ENCODE measurements at places on chromosomes 7 and 10.
A peak's percentile ranks its signal among the peaks of the same experiment; 100 is the strongest.

GRCh38 chr10:94524146-94524545 is 21.4 kb upstream of the HELLS start:
- no peak for DNase-seq

- no peak for DNase-seq
Observed at GRCh38 chr10:72483471-72483870, 128.8 kb upstream of the DNAJB12 start.

DNA sequence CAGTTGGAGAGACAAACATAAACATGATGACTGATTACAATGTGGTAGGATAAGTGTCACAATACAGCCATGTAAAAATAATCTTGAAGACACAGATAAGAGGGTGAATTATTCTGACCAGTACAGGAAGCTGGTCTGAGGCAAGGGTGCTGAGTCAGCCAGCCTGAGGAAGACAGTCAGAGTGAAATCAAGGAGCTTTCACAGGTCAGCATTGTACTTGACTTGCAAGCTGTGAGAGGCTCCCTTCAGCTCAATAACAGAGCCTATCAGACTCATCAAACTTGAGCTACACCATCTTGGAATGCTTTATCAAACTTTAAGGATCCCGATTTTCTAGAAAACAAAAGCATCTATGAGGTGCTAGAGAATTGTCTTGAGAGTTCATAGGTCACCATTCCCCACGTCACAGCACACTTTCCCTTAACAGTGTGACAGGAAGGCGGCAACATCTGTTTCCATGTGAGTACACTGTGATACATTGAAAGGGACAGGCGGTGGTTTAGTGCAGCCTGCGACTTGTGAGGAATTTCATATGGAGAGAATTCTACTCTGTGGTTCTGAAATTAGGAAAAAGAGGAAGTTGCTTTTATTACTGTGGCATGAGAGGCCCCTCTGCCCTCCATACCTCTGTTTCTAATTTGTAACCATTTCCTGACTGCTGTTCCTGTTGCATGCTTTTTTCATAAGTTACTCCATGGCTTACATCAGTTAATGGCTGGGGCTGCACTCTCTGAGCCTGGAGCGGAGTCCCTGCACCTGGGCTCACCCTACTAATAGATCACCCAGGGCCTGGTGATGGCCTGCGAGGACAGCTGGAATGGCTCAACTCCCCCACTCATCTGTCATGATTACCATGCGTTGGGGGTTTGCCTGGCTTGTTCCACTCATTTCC is 417.1 kb downstream of the SUGCT start:
- no peak for DNase-seq

DNA sequence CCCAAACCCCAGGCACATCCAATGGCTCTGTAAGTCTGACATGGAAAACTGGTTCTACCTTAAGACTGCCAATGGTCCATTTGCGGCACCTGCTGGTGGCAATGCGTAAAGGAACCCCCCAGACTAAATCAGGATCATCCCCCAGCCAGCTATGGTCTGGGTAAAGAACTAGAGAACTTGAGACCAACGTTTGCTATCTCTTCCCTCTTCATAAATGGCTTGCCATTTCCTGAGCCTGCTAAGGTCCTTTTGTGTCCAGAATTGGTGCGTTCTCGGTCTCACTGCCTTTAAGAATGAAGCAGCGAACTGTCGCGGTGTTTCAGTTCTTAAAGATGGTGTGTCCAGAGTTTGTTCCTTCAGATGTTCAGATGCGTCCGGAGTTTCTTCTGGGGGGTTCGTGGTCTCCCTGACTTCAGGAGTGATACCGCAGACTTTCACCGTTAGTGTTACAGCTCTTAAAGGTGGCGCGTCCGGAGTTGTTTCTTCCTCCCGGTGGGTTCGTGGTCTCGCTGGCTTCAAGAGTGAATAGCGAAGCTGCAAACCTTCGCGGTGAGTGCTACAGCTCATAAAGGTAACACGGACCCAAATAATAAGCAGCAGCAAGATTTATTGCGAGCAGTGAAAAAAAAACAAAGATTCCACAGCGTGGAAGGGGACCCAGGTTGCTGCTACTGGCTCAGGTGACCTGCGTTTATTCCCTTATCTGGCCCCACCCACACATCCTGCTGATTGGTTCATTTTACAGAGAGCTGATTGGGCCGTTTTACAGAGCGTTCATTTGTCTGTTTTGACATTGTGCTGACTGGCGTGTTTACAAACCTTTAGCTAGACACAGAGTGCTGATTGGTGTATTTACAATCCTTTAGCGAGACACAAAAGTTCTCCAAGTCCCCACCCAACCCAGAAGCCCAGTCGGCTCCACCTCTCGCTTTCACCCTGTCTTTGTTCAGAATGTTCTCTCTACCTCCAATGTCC is 95.4 kb downstream of the ELMO1 start:
- peak; percentile 79 for DNase-seq

DNA sequence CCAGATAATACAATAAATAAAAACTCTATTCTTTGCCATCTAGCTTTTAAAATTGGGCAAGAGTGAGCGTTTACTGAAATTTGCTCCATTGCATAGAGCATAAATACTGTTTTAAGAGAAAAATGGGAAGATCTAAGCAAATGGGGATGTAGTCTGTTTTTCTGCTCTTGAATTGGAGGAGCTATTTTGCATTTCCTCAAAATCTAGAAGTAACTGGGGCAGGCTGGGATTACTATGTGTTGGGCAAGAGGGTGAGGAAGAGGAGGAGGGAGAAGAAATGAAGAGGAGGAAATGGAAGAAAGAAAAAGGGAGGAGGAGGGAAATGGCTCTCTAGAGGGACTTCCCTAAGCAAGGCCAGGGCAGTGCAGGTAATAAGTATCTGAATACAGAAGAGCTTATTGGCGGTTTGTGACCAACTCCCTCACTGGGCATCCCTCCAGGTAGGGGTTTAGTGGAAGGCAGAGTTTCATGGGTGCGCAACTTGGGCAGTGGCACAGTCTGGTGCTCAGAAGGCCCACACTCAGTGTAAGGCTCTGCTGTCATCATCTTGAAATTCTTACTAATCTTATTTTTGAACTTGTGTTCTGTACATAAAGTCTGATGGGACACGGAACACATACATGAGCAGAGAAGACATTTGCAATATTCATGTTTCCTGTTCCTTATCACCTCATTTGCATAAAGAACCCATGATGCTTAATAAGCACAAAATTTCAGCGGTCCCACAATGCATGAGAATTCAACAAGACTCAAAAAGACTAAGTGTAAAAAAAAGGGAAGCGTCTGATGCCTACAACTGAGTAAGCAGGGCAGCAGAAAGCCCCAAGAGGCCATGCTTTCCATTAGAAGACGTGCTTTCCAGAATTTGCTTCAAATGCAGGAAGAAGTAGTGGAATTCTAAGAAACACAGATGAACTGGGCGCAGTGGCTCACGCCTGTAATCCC is 116.9 kb downstream of the EVX1 start:
- DNase-seq, result no peak

- no peak for DNase-seq
Observed at GRCh38 chr7:30652132-30652531, 30.1 kb downstream of the CRHR2 start.

DNA sequence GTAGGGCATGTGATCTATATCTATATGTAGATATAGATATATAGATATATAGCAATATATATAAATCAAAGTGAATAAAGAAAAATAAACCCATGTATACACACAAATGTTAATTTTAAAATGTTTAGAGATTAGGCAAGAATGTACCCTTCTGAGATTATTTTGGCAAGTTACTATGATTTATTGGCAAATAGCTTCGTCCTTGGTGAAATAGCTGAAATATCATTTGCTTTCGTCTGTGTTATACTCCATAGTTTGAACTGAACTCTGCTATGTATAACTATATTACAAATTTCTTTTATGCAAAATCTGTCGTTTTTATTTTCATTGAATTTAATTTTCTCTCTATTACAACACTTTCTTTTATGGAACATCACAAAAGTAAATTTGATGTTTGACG is 57.5 kb downstream of the CPED1 start:
- DNase-seq, result no peak

- no peak for DNase-seq
Observed at GRCh38 chr10:26780106-26780792, 80.5 kb downstream of the ABI1 start.

DNA sequence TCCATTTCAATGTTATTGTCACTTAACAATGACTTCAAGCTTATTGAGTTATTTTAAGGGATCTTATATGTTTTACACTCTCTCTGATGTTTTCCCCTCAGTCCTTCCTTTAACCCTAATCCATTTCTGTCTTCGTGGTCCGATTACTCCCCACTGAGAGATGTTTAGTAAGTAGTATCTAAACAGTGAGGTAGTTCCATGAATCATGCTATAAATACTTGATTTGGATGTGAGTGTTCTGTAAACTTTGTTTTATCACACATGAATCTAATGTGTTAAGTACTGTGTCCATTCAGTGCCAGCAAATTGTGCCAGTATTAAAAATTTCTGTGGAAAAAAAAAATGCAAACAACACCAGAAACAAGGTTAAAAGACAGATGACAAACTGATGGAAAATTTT is 18.6 kb downstream of the RPP30 start:
- no peak for DNase-seq

- no peak for DNase-seq
Observed at GRCh38 chr10:68759967-68760366, 38.9 kb downstream of the CCAR1 start.

DNA sequence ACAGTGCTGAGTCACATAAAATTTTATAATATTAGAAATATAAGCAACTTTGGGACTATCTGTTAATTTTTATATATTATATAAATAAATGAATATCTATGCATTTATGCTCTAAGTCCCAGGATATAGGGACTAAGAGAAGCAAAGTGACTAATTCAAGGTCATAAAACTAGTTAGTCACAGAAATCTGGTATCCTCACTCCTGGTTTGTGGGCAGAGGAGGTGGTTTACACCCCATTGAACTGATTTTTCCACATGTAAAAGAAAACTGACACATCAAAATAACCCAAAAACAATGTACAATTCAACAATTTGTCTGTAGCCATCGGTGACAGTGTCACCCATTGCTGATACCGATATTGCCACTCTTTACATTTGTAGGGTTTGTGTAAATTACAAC is 3.0 kb downstream of the PCLO start:
- no peak for DNase-seq

- DNase-seq, result no peak
Observed at GRCh38 chr7:140008755-140009610, 53.8 kb downstream of the PARP12 start.

DNA sequence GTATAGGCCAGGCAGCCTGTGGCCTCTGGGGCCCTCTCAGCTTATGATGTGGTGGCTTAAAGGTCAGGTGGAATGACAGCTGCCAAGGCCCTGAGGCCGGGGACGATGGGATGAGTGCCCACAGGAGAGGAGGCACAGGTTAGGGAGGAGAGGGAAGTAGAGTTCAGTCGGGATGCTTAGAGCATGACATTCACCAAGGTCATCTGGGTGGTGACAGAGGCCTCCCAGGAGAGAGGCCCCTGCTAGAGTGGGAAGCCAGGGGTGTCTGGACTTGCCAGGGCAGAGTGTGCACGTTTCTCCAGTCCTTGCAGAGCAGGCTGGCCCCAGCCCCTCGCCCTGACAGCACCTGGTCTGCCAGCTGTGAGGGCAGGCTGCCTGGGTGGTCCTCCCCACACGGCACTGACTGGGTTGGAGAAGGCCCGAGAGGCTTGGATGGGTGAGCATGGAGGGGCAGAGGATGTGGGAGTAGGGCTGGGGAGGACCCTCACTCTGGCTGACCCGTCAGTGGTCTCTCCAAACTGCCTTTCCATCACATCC is 1.5 kb downstream of the CALHM1 start:
- DNase-seq, result no peak

DNA sequence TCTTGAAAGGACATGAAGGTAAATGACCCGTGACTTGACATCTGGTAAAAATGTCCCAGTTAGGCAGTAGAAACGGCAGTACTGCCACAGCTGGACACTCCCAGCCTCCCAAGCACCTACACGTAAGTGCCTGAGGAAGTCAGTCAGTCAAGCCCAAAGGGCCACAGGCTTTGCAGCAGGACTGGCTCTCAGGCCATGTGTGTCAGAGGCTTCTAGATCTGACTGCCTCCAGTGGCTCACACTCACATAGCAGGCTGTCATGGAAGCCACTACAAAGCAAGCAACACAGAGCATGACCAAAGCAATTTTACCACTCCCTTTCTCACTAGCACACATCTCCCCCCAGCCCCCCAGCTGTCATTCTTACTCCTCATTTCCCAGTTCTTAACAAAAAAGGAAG is 17.8 kb upstream of the CCNJ start:
- no peak for DNase-seq

- DNase-seq, result no peak
Observed at GRCh38 chr7:103447073-103447960, 1.3 kb upstream of the SLC26A5 start.

DNA sequence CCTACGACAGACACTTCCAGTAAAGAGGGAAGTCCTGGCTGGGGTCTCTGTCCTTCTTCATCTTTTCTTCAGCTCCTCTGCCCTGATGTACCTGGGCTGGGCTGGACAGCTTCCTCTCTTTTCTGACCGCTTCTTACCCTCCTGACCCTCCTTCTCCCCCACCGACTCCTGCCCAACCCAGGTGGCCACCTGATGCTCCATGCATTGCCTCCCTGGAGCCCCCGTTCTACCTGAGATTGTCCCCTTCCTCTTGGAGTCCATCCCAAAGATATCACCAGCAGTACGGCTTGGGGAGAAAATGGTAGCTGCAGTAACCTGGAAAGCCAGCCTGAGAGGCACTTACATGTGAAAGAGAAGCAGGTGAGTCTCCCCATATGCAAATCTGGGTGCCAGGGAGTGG is 566.3 kb downstream of the TCERG1L start:
- DNase-seq, result no peak

DNA sequence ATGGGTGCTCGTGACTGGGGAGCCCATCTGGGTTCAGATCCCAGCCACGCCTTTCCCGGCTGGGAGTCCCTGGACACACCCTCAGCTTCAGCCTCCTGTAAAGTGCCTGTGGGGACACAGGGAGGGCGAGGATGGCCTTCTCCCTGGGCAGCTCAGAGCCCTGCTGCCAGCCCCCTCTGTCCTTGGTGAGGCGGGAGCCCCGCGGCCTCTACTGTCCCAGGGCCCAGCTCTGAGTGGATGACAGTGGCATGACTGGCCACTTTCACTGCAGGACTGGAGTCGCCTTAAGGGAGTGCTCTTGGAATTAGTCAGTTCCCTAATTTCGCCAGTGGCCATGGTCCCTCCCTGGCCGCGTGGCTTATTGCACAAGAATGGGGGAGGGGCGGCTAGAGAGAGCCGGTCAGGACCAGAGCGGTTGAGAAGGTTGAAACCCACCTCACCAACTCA is 4.6 kb downstream of the BRI3 start:
- no peak for DNase-seq

- DNase-seq, result no peak
Observed at GRCh38 chr7:24732646-24733413, 24.4 kb downstream of the GSDME start.
